H7 (cell line): ENCODE measurements at places on chromosomes 6 and 20.
A peak's percentile ranks its signal among the peaks of the same experiment; 100 is the strongest.

GRCh38 chr20:34983995-34984735 is 28.5 kb downstream of the MYH7B start:
- DNase-seq, result peak; percentile 87

DNA sequence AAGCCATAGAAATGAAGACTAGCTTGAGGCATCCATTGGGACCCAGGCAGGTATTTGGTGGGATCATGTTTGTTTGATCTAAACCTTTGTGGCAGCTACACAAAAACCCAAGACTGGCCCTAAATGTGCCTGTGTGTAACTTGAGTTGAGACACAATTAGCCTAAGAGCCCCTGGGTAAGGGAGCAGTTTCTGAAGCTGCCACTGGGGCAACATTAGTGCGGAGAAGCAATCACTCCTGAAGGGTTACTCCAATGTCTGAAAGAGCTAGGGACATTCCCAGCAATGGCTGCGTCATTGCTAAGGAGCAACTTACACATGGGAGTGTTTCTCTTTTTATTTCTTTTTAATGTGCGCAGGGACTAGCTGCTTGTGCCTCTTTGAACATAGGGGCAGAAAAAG is 67.9 kb upstream of the EEF1E1 start:
- DNase-seq, result peak; percentile 71

- DNase-seq, result no peak
Observed at GRCh38 chr6:125787791-125788190, 3.0 kb upstream of the NCOA7 start.

DNA sequence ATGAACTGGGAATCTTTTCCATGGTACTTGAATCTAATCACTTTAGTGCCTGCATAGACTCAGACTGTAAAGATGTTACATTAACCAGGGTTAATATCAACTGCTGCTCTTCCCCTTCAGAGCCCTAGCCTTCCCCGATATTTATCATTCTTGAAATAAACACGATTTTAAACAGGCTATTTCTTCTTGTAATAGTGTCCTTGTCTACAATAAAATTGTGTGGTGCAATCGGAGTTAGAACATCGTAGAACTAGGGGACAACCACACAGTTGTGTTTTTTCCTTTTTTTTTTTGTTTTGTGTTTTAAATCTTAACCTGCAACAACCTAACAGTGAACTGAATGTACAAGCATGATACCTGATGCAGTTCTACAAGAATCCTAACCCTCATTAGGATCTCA is 4.5 kb downstream of the GJA1 start:
- DNase-seq, result no peak

DNA sequence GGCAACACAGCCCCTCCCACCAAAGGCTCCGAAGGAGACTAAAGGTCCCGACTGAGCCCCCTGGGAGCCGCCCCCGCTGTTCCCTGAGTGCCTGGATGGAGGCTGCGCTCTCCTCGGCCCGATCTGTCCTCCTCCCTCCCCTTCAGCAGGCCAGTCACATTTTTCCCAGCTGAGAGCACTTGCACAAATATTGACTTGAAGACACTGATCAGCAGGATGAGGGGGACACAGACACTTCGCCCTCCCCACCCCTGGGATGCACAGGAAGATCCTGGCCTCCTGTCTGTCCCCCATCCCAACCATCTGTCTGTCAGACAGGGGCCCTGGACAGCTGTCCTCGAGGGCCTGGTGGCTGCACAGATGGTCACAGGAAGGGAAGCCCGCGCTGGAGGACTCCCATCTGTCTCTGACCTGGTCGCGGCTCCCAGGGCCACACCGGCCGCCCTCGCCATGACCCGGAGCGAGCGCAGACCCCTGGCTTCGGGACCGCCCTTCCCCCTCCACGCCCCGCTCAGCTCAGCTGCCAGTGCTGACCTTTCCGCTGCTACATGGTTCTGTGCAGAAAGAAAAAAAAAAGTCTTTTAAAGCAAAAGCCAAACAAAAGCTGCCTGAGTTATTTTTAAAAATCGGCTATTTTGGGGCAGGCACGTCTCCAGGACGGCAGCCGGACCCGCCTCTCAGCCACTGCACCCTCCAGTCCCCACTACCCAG is 11.1 kb downstream of the LAMA5 start:
- peak; percentile 78 for DNase-seq

GRCh38 chr20:1061484-1062221 is 56.7 kb upstream of the PSMF1 start:
- DNase-seq, result no peak

DNA sequence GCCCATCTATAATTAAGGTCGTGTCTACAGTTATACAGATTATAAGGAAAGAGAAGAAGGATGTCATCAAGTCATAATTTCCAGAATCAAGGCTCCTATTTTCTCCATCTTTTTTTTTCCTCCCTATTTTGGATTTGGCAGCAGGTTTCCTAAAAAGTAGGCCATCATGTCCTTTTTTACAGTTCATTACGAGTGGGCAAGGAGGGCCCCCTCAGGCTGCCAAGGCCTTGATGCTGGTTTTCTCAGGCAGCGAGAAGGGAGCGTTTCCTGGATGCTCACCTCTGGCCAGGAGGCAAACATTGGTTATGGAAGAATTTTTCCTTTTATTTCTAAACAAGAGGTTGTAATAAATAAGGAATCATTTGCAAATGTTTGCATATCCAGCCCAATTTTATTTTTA is 414.6 kb downstream of the DHX35 start:
- DNase-seq, result no peak

GRCh38 chr6:101747716-101748115 is 354.2 kb downstream of the GRIK2 start:
- no peak for DNase-seq
